ENCODE measurements at places on chromosomes 3 and 15. TPM values are rescaled to one million over a fixed set of nuclear protein-coding genes. Genes with fewer than 3 reads are reported as not detected.

DNA sequence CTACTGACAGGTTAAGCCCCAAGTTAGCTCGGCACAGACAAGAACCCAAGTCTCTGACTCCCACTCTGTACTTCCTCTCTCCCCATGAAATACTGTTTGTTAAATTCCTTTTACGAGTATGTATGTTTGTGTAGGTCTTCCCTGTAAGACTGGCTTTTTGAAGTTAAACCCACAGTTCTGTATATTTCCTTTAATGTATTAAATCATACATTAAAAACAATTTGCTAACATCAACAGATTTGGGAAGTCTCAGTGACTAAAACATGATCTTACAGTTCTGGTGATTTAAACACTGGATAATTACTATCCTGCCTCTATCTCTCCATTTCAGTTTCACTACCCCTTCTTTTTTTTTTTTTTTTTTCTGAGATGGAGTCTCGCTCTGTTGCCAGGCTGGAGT lies 4.4 kb downstream of the CMTM6 start:
- H3K4me1 ChIP-seq, result peaks cover 67% of the 10 kb centered on the region
- H3K36me3 ChIP-seq, result no peaks in the 10 kb centered on the region
- no peak overlapping the region for H3K4me3 ChIP-seq
- no peak for DNase-seq
- H3K27me3 ChIP-seq, result no peaks in the 10 kb centered on the region
- H3K27ac ChIP-seq, result no peak overlapping the region

Gene NR2E3
- total RNA-seq, result not detected

Gene BCHE
- total RNA-seq, result not detected

DNA sequence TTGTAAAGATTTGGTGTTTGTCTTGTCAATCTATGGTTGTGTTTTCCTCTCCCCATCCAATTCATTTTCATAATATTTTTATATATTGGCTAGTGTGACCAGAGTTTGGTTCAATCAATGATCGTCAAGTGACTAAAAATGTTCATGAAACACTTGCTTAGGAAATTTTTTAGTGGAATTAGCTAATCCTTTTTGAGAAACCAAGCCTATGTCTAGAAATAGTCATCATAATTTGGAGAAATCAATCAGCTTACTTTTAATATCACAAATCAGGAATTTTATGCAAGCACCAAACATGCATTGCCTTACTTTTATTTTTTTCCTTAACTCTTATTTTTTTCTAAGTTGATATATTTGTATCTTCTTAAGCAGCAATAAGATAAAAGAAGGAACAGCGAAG lies 403.1 kb upstream of the TBL1XR1 start:
- H3K27me3 ChIP-seq, result no peaks in the 10 kb centered on the region
- no peak for DNase-seq
- H3K36me3 ChIP-seq, result peaks cover 5% of the 10 kb centered on the region
- peak overlapping the region; percentile 31 for H3K27ac ChIP-seq
- H3K4me1 ChIP-seq, result peaks cover 37% of the 10 kb centered on the region

Gene RPS17
- 2,010 TPM for total RNA-seq

GRCh38 chr3:158713094-158713499 lies 19.2 kb downstream of the RARRES1 start:
- no peaks in the 10 kb centered on the region for H3K4me1 ChIP-seq
- peaks cover 67% of the 10 kb centered on the region for H3K36me3 ChIP-seq
- no peaks in the 10 kb centered on the region for H3K27me3 ChIP-seq
- DNase-seq, result no peak

- H3K4me3 ChIP-seq, result no peak overlapping the region
- H3K4me1 ChIP-seq, result peaks cover 3% of the 10 kb centered on the region
- no peak for DNase-seq
- H3K27me3 ChIP-seq, result no peaks in the 10 kb centered on the region
- no peaks in the 10 kb centered on the region for H3K36me3 ChIP-seq
- no peak overlapping the region for H3K27ac ChIP-seq
These were observed 16.5 kb downstream of the SCN5A start for GRCh38 chr3:38632989-38633388.

- no peaks in the 10 kb centered on the region for H3K27me3 ChIP-seq
- no peak for DNase-seq
- H3K4me3 ChIP-seq, result no peak overlapping the region
- no peaks in the 10 kb centered on the region for H3K4me1 ChIP-seq
These were observed 24.4 kb upstream of the ABHD10 start for GRCh38 chr3:111954228-111954990.

GRCh38 chr3:171164067-171164465 lies 137.5 kb upstream of the SLC2A2 start:
- peaks cover 15% of the 10 kb centered on the region for H3K4me1 ChIP-seq
- H3K27me3 ChIP-seq, result no peaks in the 10 kb centered on the region
- H3K27ac ChIP-seq, result no peak overlapping the region
- H3K4me3 ChIP-seq, result no peak overlapping the region
- no peak for DNase-seq
- H3K36me3 ChIP-seq, result peaks cover 42% of the 10 kb centered on the region

GRCh38 chr3:186254676-186255650 lies 107.1 kb downstream of the DGKG start:
- H3K4me1 ChIP-seq, result peaks cover 43% of the 10 kb centered on the region
- DNase-seq, result no peak
- peak overlapping the region; percentile 84 for H3K27ac ChIP-seq
- H3K27me3 ChIP-seq, result peaks cover 2% of the 10 kb centered on the region
- no peaks in the 10 kb centered on the region for H3K36me3 ChIP-seq
- no peak overlapping the region for H3K4me3 ChIP-seq

- H3K27ac ChIP-seq, result no peak overlapping the region
- H3K4me3 ChIP-seq, result no peak overlapping the region
- H3K4me1 ChIP-seq, result peaks cover 13% of the 10 kb centered on the region
- no peaks in the 10 kb centered on the region for H3K36me3 ChIP-seq
- DNase-seq, result peak; percentile 7
These were observed 57.8 kb upstream of the TGFBR2 start for GRCh38 chr3:30548600-30548999.

Gene LYZL4
- not detected for total RNA-seq

Gene GATM
- 5.3 TPM for total RNA-seq

Gene RHOV
- total RNA-seq, result not detected

- no peak for DNase-seq
- no peak overlapping the region for H3K4me3 ChIP-seq
- H3K36me3 ChIP-seq, result no peaks in the 10 kb centered on the region
These were observed 710.8 kb downstream of the PLOD2 start for GRCh38 chr3:145450018-145450682.

GRCh38 chr3:131803113-131803512 lies 231.7 kb downstream of the CPNE4 start:
- no peak overlapping the region for H3K27ac ChIP-seq
- DNase-seq, result no peak
- H3K27me3 ChIP-seq, result peaks cover 7% of the 10 kb centered on the region
- no peaks in the 10 kb centered on the region for H3K4me1 ChIP-seq

- no peak overlapping the region for H3K27ac ChIP-seq
- peaks cover 6% of the 10 kb centered on the region for H3K4me1 ChIP-seq
- H3K27me3 ChIP-seq, result peaks cover 1% of the 10 kb centered on the region
- H3K36me3 ChIP-seq, result no peaks in the 10 kb centered on the region
- no peak for DNase-seq
These were observed 106.5 kb upstream of the CRBN start for GRCh38 chr3:3286014-3286413.

DNA sequence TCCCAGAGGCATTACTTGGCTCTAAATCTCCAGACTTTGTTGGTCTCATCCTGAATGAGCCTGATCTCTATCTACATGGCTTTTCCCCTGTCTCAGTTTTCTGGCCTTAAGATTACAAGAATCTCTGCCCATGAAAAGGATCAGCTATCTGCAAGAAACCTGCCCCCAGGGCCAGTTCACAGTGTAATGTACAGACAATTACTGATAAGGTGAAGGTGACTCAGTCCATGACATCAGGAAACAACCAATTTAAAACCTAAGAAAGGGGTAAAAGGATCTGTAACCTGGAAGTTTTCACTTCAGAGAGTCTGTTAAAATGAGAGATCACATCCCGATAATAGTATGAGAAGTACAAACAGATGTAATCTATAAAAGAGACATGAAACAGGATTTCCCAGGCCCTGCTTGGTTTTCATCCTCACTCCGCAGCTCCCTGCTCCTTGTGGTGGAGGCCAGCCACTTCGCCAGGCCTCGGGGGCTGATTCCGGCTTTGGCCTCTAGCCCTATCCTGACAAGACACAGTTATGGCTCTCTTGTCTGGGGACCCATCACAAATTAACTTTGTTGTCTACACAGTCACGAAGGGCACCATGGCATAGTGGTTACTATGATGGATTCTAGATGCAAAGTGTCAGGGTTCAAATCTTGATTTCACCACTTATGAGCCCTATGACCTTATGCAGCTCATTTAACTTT lies 136.9 kb downstream of the THSD4 start:
- H3K36me3 ChIP-seq, result no peaks in the 10 kb centered on the region
- no peak overlapping the region for H3K4me3 ChIP-seq
- no peaks in the 10 kb centered on the region for H3K4me1 ChIP-seq

Gene FGD5
- not detected for total RNA-seq

DNA sequence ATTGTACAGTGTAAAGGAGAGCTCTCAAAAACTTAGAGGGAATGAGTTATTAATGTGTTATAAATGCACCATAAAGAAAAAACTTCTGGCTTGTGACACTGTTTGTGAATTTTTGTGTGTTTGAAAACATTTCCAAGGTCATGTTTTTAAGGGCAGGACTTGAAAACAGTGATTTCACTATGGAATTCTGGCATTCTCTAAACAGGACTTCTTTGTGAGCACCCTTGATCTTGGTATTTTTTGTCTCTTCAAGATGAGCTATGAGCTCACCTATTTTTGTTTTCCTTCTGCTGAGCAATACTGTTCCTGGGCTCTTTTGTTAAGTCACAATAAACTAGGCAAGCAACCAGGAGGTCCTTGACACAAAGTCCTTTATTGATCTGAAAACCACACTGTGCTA lies 284.4 kb downstream of the RBMS3 start:
- no peak overlapping the region for H3K4me3 ChIP-seq
- no peaks in the 10 kb centered on the region for H3K27me3 ChIP-seq
- H3K27ac ChIP-seq, result no peak overlapping the region
- no peaks in the 10 kb centered on the region for H3K4me1 ChIP-seq

DNA sequence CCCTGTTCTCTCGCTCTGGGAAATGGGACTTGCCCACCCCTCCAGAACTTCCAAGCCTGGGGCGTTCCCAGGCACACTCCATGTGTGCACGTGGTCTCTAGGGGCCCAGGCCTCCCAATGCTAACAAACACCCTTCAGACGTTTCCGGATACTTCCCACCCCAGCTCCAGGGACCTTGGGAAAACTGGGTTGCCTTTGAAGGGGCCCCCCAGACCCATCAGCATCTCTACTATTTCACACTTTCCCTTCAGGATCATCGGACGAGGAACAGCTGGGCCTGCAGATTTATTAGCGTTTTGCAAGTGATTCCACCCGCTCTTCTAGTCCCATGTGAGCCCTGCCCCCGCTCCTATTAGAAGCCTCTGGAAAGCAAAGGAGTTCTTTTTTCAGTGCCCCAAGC lies 63.2 kb downstream of the MAGEF1 start:
- no peak overlapping the region for H3K27ac ChIP-seq
- H3K27me3 ChIP-seq, result no peaks in the 10 kb centered on the region
- H3K4me1 ChIP-seq, result peaks cover 4% of the 10 kb centered on the region
- no peak for DNase-seq
- H3K4me3 ChIP-seq, result no peak overlapping the region
- H3K36me3 ChIP-seq, result no peaks in the 10 kb centered on the region

Gene CCR1
- total RNA-seq, result 0.94 TPM

GRCh38 chr15:53530761-53531160 lies 228.7 kb downstream of the WDR72 start:
- no peak for DNase-seq
- no peak overlapping the region for H3K4me3 ChIP-seq
- no peaks in the 10 kb centered on the region for H3K4me1 ChIP-seq
- H3K36me3 ChIP-seq, result no peaks in the 10 kb centered on the region
- peaks cover 2% of the 10 kb centered on the region for H3K27me3 ChIP-seq

GRCh38 chr3:178048768-178049167 lies 487.5 kb upstream of the KCNMB2 start:
- no peak overlapping the region for H3K4me3 ChIP-seq
- no peaks in the 10 kb centered on the region for H3K36me3 ChIP-seq
- H3K27me3 ChIP-seq, result no peaks in the 10 kb centered on the region
- no peaks in the 10 kb centered on the region for H3K4me1 ChIP-seq
- H3K27ac ChIP-seq, result no peak overlapping the region

Gene LSAMP
- total RNA-seq, result not detected

DNA sequence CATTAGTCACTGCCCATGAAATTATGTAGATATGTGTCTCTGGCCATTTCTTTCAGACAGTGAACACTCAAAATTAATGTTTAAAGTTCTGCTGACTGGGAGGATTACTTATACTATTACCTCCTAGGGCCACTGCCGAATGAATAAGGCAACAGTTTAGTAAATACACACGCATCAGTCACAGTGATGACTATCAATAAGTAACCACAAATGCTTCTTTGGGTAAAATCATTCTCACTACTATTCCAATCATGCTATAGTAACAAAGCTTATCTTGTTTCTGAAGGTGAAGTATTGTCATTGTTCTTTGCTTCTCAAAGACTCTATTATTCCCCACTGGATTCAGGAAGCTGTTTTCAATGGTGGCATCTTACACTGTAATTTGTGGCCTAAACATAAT lies 478.8 kb downstream of the EPHA3 start:
- no peak overlapping the region for H3K27ac ChIP-seq
- DNase-seq, result no peak
- no peaks in the 10 kb centered on the region for H3K36me3 ChIP-seq

- no peak for DNase-seq
- H3K4me3 ChIP-seq, result no peak overlapping the region
- no peaks in the 10 kb centered on the region for H3K36me3 ChIP-seq
These were observed 6.0 kb downstream of the FAM43A start for GRCh38 chr3:194691481-194692283.

- H3K27ac ChIP-seq, result no peak overlapping the region
- no peak for DNase-seq
- no peaks in the 10 kb centered on the region for H3K4me1 ChIP-seq
- H3K4me3 ChIP-seq, result no peak overlapping the region
These were observed 136.6 kb upstream of the FHIT start for GRCh38 chr3:61387817-61388216.

GRCh38 chr3:141797819-141798447 lies 34.7 kb downstream of the GRK7 start:
- peaks cover 64% of the 10 kb centered on the region for H3K4me1 ChIP-seq
- peak overlapping the region; percentile 87 for H3K4me3 ChIP-seq
- H3K36me3 ChIP-seq, result no peaks in the 10 kb centered on the region
- peak overlapping the region; percentile 97 for H3K27ac ChIP-seq
- no peaks in the 10 kb centered on the region for H3K27me3 ChIP-seq
- no peak for DNase-seq

DNA sequence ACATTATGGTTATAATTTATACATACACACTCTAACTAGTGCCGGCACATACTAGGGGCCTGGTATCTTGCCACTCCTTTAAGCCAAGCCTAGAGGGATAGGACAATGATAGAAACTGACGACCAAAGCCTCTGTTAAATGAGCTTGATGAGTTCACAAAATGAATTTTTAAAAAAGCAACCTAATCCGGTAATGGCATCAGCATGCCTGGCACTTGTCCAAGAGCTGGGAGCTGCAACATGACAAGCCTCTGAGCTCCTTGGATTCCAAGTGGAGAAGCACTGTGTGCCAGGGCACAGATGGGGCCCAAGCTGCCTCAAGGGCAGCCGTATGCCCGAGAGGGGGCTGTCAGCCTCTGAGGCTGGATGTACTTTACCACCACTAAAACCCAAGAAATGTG lies 9.7 kb downstream of the ETV5 start:
- peaks cover 66% of the 10 kb centered on the region for H3K27me3 ChIP-seq
- no peak for DNase-seq
- H3K36me3 ChIP-seq, result no peaks in the 10 kb centered on the region
